Activated naive CD8-positive, alpha-beta T cell treated with anti-CD3 and anti-CD28 coated beads, Interleukin-2, amount 50 U/mL, for 24 hours (primary cell): ENCODE measurements at places on chromosomes 4 and X.

DNA sequence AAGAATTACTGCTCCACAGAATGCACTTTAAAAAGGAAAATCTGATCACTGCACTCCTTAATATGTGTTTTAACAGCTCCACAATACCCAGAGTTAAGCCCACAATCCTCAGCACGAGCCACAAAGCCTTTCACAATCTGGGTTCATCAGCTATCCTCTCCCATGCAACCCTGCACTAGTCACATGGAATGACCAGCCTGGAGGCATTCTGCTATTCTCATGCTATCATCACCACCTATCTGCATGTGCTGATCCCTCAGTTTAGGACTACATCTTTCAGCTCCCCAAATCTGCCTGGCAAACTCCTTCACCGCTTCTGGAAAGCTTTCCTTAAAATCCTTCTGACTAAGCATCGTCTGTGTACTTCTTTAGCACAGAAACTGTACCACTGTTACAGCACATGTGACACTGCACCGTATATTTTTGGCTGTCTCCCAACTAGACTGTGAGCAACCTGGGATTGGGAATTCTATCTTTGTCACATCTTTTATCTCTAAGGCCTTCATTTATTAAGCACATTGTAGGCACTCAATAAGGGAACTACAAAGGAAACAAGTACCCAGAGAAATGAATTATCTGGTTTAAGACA lies 18.3 kb upstream of the EIF1AX start:
- DNase-seq = no peak

GRCh38 chr4:38067499-38067898 lies 107.3 kb downstream of the PTTG2 start:
- DNase-seq = no peak

GRCh38 chr4:164408831-164409230 lies 345.1 kb upstream of the SMIM31 start:
- no peak for DNase-seq

DNA sequence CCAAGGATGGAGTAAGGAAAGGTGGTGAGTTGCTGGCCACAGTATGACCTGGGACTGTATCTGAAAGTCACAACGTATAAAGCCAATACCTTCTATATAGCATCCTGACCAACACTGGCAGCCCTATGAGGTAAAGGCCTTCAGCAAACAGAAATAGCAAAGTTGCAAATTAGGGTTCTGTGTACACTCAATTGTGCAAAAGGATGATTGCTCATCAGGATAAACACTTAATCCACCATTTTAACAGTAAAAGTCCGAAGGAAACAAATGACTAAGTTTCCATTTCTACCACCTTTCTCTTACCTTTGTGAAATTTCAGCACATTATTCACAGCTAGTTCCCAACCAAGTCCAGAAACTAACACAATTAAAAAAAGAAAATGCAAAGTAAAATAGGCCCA lies 1.4 kb upstream of the FNIP2 start:
- no peak for DNase-seq

DNA sequence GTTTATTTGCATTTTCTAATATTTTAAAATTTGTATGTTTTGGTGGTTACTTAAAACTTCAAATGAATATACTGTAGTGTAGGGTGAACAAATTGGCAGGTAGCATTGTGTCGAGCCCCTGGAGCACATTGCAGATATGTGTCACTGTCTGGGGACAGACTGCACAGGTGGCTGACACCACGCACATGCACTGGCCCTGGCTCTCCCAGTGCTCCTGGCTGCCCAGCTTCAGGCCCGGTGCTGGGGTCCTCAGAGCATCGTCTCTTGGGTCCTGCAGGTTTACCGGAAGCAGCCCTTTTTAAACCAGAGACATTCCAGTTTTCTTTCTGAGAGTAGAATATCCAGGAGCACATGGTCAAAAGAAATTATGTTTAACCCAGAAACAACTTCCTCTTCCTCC lies 15.6 kb downstream of the BST1 start:
- no peak for DNase-seq
